Activated CD4-positive, alpha-beta T cell treated with anti-CD3 and anti-CD28 coated beads for 4 hours (primary cell): ENCODE measurements at places on chromosomes 3 and 15.

- no peak for DNase-seq
Measured at GRCh38 chr15:63874616-63875015, 40.9 kb upstream of the HERC1 start.

DNA sequence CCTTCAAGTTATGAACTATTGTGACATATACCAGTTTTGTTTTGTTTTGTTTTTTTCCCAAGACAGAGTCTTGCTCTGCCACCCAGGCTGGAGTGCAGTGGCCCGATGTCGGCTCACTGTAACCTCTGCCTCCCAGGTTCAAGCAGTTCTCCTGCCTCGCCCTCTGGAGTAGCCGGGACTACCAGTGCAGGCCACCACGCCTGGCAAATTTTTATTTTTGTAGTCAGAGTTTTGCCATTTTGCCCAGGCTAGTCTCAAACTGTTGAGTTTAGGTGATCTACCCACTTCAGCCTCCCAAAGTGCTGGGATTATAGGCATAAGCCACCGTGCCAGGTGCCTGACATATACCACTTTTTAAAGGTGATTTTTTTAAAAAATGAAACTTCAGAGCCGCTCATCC, 74.6 kb downstream of the ARRDC4 start:
- DNase-seq: no peak

GRCh38 chr15:59259137-59259943, 52.7 kb downstream of the LDHAL6B start:
- DNase-seq: no peak

- no peak for DNase-seq
Measured at GRCh38 chr3:134348524-134348923, 25.7 kb downstream of the AMOTL2 start.

DNA sequence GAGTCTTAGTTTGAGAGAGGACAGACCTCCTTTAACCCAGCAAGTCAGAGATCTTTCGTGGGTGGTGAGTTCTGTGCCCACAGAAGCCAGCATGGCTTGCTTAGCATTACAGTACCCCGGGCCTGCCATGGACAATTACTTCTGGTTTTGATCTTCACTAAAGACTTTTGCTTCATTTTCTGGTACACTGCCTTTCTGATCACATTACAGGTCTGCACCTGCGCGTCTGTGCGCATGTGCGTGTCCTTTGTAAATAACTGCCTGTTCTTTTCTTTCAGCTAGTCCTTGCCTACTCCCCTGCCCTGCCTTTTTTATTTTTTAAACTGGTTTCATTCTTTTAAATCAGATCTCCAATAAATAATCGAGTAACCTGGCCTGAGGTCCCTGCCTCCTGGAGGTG, 57.1 kb upstream of the CMTM8 start:
- no peak for DNase-seq

- DNase-seq: no peak
Measured at GRCh38 chr15:46858150-46858549, 859.2 kb upstream of the SEMA6D start.

DNA sequence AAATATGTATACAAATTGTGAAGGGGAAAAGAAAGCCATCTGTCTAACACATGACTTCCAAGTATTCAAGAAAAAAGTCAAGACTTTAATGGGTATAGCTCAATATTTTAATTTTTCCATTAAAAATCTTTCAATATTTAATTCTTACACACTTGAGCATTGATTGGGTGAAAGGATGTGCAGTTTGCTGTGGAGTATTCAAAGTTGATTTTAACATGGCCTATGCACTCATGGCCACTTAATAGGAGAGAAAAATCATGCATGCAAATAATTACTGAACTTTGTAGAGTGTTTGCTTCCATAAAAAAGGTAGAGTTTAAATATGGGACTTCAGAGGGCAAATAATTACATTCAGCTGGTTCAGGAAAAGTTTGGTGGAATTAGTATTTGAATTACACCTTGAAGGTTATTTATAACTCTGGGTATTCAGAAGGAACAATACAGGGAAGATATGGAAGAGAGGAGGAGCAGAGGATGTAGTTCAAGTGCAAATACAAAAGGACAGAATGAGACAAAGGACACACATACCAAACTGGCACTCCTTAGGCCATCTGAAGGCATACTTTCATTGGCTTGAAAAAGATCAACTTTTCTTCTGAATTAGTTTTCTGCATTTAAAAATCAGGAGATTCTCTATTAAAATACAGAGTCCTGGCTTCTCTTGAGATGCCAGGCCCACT, 90.1 kb downstream of the OTOL1 start:
- DNase-seq: no peak

GRCh38 chr3:42590989-42591756, 513 bp downstream of the SS18L2 start:
- DNase-seq: no peak

GRCh38 chr3:105868431-105868741, 426 bp downstream of the CBLB start:
- peak; percentile 30 for DNase-seq

DNA sequence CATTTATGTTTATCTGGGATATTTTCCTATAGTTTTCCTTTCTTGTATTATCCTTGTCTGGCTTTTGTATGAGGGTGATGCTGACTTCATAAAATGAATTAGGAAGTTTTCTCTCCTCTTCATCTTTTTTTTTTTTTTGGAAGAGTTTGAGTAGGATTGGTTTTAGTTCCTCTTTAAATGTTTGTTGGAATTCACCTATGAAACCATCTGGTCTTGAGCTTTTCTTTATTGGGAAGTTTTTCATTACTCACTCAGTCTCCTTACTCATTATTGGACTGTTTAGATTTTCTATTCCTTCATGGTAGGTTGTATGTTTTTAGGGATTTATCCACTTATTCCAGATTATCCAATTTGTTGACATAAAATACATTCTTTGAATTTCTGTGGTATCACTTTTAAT, 18.7 kb upstream of the MASP1 start:
- DNase-seq: no peak

- no peak for DNase-seq
Measured at GRCh38 chr15:90879730-90880366, 4.5 kb upstream of the FES start.

- no peak for DNase-seq
Measured at GRCh38 chr15:88323976-88324740, 67.6 kb upstream of the NTRK3 start.

- no peak for DNase-seq
Measured at GRCh38 chr15:94177112-94177511, 54.2 kb upstream of the MCTP2 start.

- no peak for DNase-seq
Measured at GRCh38 chr3:98565843-98566242, 27.6 kb downstream of the CPOX start.

DNA sequence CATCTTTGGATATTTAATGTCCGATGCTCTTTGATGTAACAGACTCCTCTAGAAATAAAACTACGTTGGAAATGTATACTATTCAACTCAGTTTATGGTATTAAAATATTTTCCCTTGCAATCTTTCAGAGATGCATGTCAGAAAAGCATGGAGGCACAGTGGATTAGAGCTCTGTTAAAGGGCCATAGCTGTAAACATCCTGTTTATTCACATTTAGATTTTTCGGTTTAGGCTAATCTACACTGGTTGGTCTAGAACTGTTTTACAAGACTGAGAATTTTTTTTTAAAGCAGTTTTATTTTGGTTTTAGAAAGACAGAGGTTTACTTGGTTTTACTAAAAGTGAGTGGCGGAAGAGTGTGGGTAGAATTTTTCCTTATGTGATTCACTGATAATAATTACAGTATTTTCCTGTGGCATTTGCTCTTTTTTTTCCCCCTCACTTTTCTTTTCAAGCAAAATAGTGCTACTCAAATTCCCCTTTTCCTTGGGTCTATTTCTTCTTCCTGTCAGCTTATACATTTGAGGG, 132.1 kb downstream of the IL1RAP start:
- no peak for DNase-seq

GRCh38 chr3:46926447-46926846, 48.9 kb downstream of the PTH1R start:
- DNase-seq: no peak

GRCh38 chr15:87200149-87200548, 1056.4 kb downstream of the NTRK3 start:
- DNase-seq: no peak

- no peak for DNase-seq
Measured at GRCh38 chr15:69388260-69388705, 25.9 kb upstream of the KIF23 start.

DNA sequence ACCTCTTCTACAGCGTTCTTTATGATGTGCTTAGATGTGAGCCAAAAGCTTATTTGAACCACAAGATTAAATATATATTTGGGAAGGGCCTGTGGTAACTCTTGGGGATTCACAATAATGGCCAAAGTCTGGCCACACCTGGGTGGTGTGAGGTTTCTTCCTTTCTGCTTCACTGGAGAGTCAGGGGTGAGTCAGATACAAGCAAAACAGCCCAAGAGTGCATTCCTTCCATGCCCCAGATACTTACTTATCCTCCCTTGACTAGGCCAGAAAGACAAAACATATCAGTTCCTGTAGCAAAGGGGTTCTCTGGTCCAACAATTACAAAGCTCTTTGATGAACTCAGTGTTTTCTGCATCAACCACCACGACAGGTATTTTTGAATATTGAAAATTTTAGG, 941 bp downstream of the ZBED2 start:
- no peak for DNase-seq

DNA sequence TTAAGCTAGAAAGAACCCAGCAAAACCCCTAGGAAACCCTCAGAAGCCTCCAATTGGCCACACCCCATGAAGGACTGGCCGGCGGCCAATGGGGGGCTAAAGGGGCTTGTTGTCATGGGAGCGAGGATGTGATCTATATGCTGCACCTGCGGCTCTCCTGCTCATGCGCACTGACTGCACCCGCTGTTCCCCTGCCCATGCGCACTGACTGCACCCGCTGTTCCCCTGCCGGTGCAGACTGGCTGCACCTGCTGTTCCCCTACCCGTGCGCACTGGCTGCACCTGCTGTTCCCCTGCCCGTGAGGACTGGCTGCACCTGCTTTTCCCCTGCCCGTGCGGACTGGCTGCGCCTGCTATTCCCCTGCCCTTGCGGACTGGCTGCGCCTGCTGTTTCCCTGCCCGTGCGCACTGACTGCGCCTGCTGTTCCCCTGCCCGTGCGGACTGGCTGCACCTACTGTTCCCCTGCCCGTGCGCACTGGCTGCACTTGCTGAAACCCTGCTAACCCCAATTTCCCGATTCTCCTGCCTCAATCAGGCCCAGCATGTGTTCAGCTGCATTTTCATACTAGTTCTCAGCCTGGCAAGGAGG, 16.8 kb upstream of the MCCC1 start:
- DNase-seq: peak; percentile 52

GRCh38 chr3:113574213-113574612, 41.9 kb downstream of the SIDT1 start:
- no peak for DNase-seq

DNA sequence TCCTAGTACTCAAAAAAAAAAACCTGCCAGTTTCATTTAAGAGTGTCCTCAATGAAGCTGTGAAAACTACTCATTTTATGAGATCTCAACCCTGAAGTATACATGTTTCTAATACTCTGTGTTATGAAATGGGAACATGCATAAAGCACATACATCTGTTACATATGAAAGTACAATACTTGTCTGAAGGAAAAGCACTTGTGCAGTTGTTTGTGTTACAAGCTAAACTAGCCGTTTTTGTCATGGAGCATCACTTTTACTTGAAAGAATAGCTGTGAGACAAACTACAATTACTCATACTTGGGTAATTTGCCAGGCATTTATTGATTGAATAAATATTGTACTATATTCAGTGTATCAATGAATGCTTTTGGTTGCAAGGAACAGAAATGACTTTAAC, 72.7 kb downstream of the TIPARP start:
- DNase-seq: no peak

- no peak for DNase-seq
Measured at GRCh38 chr15:57892181-57892580, 173.3 kb downstream of the ALDH1A2 start.

DNA sequence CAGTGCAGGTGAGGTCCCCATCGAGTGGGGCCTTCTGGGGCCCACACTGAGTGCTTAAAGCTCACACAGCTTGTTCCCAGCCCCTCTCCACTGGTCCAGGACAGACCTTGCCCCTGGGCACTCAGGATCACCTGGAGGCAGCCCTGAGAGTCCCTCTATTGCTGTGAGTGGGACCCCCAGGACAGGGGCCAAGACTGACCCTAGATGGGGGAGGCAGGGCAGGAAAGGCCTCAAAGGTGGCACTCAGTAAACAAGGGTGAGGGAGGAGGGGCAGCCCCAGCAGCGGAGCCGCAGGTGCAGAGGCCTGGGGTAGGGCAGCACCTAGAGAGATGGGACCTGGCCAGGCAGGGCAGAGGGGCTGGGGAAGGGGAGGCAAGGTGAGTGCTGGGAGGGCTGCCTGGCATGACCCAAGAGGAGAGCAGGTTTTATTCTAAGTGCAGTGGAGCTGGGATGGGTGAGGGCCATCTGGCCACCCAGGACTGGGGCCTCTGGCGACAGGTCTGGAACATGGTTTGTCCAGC, 27.9 kb downstream of the CFAP100 start:
- no peak for DNase-seq

DNA sequence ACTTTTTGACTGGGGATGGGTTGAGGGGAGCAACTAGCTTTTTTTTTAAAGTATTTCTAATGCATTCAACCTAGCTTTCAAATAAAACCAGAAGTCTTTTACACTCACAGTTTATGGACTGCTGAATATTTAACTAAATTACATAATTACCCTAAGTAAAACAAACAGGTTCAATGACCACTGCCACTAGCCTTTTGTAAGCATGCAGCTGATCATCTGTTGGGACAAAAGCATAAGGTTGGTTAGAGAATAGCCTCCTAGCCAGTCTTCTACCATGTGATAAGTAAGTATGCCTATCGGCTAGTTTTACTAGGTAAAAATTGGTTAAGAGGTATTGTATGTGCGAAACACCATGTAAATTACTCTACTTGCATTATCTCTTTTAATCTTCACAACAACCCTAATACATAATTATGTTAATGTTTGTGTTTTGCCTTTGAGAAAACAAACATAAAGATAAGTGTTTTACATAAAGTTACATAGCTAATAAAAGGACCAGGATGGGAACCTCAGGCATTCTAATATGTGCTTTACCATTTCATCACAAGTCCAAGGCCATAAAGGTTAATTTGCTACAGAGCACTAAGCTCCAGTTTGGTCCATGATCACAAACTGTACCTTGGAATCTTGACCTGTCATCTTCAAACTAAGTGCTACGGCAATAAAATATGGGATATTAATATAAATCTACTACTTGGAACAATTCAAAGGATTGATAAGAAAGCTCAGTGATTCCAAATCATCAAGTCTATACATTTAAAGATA, 13.2 kb downstream of the PFN2 start:
- no peak for DNase-seq
